Activated CD8-positive, alpha-beta memory T cell treated with anti-CD3 and anti-CD28 coated beads for 1 hour (primary cell): ENCODE measurements at places on chromosomes 5 and 9.

GRCh38 chr5:149719666-149720065 is 10.4 kb upstream of the PPARGC1B start:
- DNase-seq = no peak

GRCh38 chr5:175001876-175002645 is 277.7 kb downstream of the MSX2 start:
- DNase-seq = no peak

DNA sequence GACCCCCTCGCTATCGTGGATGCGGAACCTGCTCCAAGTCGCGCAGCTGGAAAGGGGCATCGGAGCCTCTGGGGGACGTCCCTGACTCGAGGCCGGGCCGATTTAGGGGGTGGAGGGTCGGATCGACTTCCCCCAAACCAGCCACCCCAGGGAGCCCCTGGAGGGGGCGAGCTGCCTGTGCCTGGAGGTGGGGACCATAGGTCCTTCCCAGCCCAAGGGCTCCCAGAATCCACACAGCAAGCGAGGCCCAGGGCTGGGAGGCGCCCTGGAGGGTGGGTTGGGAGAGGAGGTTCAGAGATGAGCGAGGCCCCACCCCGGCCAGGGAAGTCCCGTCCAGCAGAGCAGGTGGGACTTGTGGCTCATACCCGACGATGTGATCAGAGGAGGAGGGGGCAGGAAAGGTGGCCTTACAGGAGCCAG is 147.6 kb downstream of the GAPVD1 start:
- no peak for DNase-seq

DNA sequence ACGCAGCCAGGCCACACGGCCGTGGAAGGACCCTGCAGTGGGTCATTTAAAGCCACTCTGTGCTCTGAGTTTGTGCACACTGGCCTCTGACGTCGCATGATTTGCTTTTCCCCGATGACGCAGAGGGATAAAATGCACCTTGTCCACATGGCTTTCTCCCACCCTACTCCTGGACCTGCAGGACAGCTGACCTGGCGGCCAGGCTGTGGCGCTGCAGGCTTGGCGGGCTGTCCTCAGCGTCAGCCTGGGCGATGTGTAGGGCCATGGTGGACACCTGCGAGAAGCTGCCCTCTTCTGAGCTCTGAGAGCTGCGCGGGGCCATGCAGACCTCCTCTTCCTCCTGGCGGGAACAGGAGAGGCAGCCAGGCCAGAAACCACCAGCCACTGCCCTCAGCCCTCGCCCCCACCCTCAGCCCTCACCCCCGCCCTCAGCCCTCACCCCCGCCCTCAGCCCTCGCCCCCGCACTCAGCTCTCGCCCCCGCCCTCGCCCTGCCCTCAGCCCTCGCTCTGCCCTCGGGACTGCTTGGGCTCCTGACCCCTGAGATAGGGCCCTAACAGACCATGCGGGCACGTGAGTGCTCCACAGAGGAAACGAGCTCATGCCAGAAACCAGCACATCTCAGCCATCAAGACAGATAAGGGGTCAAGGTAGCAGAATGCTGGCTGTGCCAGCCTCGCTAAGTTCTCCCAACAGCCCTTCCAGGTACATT is 20.0 kb upstream of the SCGB3A1 start:
- no peak for DNase-seq

DNA sequence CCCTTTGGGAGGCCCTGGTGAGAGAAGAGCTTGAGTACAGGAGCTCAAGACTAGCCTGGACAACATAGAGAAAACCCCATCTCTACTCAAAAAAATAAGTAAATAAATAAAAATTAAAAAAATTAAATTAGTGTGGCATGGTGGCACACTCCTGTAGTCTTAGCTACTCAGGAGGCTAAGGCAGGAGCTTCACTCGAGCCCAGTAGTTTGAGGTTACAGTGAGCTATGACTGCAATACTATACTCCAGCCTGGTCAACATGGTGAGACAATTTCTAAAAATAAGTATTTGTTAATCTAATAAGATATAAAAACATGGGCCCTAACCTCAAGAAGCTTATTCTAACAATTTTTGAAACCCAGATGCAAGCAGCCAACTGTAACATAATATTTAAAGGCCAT is 7.6 kb downstream of the RNF38 start:
- no peak for DNase-seq

- DNase-seq = no peak
Measured at GRCh38 chr9:75053869-75054268, 25.8 kb upstream of the CARNMT1 start.

DNA sequence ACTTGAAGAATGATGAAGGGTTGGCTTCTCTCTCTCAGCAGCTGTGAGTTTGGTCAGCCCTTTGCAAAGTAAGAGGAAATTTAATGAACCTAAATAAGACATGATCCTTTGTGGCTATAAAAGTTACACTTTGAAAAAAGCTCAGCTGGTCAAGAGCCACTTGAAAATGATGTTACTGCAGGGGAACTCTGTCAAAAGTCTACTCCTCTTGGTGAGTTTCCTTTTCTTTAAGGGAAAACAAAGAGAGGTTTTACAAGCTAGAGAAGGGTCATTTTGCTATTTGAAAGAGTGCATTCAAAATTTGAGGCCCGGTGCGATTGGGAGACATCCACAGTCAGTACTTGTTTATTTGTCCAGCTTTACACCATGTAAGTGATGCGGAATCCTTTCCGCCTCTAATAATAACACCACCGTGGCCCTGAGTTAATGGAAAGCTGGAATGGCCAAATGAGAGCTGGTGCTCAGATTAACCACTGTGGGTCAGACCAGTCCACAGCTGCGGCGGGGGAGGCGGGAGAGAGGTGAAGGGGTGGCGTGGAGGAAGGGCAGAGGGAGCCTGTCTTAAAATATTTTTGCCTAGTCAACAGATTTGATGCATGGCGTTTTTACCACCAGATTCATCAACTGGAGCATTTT is 404.0 kb downstream of the TLE4 start:
- DNase-seq = no peak

- no peak for DNase-seq
Measured at GRCh38 chr5:17114233-17114632, 103.2 kb upstream of the BASP1 start.

DNA sequence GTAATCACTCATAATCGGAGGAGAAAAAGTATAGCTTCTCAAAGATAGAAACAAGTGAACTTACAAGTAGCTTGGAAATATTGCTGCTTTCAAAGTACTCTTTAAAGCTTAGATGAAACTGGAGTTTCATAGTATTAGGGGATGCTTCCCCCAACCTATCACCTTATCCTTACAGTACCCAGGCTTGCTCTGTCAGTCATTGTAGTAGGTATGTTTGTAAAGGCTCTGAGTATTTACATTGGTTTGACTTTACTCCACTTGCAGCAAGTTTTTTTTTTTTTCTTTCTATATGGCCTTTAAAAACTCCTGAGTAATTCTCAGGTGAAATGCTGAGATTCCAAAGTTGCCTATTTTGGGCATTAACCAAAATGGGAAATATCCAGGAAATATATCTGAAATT is 84.8 kb downstream of the CD180 start:
- DNase-seq = no peak

DNA sequence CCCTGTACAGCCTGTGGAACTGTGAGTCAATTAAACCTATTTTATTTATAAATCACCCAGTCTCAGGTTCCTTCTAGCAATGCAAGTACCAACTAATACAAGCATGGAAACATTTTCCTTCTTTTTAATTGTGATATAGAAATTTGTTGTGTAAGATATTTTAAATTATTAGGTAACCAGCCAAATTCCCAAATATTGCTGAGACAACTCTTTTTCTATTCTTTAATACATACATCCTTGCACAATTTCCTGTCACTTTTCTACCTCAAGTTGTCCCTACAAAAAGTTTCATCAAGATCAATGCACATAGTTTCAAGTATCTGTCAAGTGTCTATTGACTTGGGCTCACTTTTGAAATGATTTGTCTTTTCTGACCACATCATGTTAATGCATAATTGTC is 488.6 kb downstream of the ACTL7B start:
- DNase-seq = no peak

DNA sequence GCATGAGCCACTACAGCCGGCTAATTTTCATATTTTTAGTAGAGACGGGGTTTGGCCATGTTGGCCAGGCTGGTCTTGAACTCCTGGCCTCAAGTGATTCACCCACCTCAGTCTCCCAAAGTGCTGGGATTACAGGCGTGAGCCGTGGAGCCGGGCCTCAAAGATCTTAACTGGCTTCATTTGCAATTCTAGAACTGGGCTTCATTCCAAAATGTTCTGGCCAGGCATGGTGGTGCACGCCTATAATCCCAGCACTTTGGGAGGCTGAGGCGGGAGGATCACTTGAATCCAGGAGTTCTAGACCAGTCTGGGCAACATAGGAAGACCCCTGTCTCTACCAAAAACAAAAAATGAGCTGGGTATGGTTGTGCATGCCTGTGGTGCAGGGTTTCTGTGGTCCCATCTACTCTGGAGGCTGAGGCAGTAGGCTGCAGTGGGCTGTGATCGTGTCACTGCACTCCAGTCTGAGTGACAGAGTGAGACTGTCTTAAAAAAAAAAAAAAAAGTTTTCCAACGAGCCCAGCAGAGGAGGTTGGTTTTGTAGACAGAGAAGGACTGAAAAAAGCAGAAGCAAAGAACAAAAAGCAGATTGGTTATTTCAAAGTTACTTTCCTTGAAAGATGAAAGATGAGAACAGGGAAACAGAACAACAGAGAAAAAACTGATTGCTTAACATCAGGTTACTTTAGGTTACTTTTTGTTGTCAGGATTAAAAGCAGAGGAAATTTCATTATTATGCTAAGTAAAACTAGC is 78.2 kb downstream of the ANKRD55 start:
- no peak for DNase-seq

DNA sequence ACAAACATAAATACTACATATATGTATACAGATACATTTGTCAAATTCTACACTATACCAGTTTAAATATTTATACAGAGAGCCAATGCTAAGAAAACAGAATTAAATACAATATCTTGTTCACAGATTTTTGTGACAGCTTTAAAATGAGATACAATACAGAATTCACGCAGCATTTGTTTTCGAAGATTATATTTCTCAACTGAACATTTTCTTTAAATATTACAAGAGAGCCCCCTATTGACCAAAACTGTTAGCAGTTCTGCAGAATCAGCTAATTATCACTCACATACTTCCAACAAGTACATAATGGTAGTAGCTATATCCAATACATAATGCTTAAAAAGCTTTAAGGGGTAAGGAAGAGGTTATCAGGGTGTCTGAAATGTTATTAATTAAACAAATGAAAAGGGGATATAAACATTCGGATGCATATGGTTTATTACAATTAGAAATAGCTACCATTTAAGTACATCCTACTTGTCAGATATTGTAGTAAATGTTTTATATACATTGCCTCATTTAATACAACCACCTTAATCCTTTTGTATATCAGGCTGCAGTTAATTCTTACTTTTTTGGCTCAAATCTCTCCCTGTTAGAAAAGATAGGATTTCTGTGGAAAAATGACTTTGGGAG is 31.7 kb downstream of the ZDHHC21 start:
- DNase-seq = no peak
